ENCODE measurements at places on chromosomes 1 and 21.

GRCh38 chr1:229608590-229608989, 17.3 kb downstream of the TAF5L start:
- DNase-seq, result no peak

DNA sequence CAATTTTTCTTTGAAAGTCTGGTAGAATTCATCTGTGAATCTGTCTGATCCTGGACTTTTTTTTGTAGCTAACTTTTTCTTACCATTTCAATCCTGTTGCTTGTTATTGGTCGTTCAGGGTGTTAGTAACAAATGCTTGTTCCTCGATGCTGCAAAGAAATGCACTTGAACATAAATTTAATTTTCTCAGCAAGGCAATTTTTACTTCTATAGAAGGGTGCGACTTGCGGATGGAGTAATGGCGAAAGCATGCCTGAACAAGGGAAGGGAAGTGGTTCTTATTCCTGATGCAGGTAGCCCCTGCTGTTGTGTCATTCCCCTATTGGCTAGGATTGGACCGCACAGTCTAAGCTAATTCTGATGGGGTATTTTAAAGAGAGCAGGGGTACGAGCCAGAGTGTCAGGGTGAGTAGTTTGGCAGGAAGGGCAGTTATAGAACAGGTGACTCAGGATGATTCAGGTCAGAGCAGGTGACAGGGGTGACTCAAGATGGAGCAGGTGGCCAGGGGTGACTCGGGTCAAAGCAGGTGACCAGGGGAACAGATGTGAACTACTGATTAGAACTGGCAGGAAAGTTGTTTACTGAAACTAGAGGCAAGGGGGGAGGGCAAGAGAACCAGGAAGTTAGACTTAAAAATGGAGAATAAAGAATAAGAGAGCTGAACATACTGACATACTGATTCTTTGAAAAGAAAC, 40.5 kb downstream of the SERINC2 start:
- no peak for DNase-seq

DNA sequence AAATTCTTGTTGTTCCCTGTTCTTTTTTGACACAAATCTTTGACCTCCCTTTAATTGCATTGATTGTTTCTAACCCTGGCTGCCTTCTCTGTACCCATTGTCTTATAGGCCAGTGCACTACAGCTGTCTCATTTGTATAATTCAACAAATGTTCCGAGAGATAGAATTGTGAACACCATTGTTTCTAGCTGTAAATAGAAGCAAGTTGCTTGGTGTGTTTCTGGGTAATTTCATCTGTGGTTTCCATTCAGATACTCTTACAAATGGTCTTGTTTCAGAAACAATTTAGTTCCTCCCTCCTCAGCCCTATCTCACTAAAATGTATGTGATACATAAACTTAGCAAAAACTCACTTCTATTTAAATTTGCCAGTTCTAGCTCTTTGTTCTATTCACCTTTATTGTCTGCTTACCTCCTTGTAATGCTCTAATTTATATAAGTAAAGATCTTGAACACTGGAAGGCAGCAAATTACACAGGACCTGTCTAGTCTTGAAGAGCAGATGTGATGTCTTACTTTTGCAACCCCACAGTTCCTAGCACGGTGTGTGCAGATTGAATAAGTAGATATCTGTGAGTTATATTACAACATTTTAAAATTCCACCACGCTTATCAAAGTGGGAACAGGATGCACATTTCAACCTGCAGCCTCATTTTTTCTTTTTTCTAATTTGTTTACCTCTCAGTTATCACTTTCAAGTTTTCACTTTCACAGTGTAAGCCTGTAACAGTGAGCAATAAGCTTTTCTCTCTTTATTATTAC, 515.6 kb upstream of the ZP4 start:
- DNase-seq, result no peak

- DNase-seq, result no peak
Observed at GRCh38 chr1:94468708-94469107, 50.5 kb downstream of the ABCD3 start.

GRCh38 chr1:114336360-114336759, 174.6 kb downstream of the TRIM33 start:
- DNase-seq, result no peak

- DNase-seq, result no peak
Observed at GRCh38 chr1:44084998-44085675, 33.5 kb upstream of the KLF17 start.

Measured in activated gamma-delta T cell treated with Interleukin-2 at 50 U/mL for 16 hours (primary cell).